HT1080 (cell line): ENCODE measurements at places on chromosomes 3 and 15.

DNA sequence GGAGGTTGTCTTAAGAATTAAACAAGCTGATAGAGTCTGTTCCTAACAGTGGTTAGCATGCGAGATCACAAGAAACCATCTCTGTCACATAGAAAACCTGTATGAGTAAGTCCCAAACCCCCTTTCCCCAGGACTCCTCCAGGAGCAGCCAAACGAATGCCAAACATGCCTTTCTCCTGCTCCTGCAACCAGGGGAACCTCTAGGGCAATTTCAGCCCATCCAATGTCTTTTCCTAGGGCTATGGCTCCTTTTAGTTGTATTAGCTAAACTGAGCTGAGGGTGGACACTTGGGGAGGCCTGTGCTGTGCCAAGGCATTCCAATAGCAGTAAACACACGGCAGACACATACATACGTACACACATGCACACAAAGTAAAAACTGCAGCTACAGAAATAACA is 36.5 kb upstream of the TIMP4 start:
- no peak for DNase-seq

DNA sequence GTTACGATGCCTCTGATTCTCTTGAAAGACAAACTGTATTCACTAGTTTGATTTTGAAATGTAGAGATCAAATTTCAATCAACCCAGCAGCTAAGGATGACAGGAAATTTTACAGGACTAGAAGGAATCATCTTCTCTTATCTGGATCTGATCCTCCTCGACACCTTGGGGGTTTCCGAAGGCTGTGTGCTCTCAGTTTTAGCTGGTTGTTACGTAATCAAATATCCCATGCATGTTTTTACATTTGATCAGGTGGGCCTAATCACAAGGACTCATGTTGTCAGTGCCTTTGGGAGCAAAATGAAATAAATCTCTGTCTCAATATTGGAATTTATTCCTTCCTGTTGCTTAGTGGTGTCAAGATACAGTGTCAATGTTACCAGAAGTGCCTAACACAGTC is 141.9 kb upstream of the TNIK start:
- no peak for DNase-seq

DNA sequence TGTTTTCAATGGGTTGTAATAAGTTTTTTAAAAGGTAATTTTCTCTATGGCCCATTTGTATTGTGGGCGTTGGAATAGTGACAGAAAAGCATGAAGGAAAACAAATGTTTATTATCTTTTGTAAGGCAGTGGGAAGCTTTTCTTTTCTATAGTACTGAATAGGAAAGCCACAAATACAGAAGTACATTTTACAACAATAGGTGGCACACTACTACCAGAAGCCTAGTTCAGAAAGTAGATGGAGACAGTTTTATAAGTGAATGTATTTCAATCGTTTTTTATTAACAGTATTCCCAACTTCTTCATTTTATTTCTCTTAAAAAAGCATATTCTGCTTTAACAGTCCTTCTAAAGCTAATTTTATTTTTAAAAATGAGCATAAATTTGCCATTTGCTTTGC is 296.7 kb downstream of the PTPRG start:
- peak; percentile 42 for DNase-seq

- DNase-seq, result no peak
These were observed 26.9 kb upstream of the ARRDC4 start for GRCh38 chr15:97933589-97933988.
